NCI-H1092 treated with DMSO at 0.1 percent for 48 hours (cell line): ENCODE measurements at places on chromosomes 7 and 10.

GRCh38 chr10:35327790-35328403 lies 8.4 kb upstream of the CCNY start:
- DNase-seq: no peak

- DNase-seq: no peak
These were observed 59.3 kb upstream of the APBB1IP start for GRCh38 chr10:26378861-26379294.

DNA sequence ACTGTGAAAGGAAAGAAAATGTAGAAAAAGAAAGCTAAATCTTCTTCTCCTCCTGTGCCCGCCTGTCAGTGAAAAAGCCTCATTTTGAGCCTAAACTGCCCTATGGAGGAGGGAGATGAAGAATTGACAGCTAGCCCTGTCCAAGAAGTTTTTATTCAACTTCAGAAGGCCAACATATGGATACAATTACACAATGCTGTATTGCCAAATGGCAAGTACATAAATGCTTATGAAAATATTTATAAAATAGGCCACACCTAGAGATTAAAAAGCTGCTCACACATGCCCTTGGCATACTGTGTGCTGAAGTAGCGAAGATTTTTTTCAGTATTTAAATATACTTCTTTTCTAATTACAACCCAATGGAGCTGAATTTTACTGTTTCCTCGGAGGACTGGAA lies 65.1 kb upstream of the NEBL start:
- DNase-seq: no peak

DNA sequence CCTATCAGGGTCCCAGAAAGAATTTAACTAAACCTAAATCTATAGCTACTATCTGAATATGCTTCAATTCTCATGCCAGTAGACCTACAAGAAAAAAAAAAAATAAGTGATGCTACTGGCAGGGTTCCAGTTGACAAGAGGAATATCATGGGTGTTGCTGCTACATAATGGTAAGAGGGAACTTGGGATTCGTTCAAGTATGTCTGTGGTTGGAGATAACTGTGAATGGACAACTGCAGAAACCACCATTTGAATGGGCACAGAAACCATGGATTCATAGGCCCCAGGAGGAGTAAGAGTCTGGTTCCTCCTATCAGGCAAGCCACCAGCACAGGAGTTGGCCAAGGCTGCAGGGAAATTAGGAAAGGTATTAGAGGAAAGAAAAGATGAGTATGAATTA lies 287.6 kb upstream of the HGF start:
- DNase-seq: no peak

DNA sequence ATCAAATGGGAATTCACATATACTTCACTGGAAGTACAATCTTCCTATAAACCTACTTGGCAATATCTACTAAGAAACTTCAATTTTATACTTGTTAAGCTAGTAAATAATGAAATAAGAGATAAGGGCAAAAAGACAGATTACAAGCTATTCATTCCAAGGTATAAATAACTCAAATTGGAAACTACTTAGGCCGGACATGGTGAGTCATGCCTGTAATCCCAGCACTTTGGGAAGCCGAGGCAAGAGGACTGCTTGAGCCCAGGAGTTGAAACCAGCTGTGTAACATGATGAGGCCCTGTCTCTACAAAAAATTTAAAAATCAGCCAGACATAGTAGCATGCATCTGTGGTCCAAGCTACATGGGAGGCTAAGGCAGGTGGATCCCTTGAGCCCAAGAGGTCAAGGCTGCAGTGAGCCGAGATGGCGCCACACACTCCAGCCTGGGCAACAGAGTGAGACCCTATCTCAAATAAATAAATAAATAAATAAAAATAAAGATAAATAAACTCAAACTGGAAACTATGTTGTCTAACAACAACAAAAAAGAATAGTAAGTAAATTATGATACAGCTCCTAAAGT lies 37.6 kb downstream of the ARHGAP21 start:
- DNase-seq: no peak

DNA sequence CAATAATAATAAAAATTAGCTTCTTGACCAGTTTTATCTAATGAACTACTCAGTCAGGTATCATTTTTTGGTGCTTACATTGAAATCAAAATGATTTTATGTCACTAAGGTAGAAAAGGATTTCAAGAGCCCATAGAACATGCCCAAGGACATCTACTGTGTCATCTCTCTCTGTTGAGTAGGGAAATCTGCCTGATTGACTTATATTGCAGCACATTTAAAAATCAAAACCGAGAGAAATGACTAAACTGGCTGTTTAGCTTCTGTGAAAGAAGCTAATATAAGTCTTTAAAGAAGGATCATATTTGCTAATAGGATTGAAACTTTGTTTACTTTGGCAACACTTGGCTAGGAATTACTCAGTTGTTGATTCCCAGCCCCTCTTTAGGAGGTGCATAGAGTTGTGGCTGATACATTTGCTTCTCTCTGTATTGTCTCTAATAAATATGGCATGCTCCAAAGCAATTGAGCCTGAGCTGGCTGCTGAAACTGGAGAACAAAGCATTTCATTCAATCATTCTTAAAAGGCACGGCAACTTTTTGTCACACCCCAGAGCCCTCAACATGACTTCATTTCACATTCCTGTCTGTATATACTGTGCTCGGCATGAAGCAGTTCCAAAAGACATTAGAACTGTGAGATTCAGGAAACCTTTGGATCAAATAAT lies 1096.9 kb upstream of the POT1 start:
- peak; percentile 16 for DNase-seq

DNA sequence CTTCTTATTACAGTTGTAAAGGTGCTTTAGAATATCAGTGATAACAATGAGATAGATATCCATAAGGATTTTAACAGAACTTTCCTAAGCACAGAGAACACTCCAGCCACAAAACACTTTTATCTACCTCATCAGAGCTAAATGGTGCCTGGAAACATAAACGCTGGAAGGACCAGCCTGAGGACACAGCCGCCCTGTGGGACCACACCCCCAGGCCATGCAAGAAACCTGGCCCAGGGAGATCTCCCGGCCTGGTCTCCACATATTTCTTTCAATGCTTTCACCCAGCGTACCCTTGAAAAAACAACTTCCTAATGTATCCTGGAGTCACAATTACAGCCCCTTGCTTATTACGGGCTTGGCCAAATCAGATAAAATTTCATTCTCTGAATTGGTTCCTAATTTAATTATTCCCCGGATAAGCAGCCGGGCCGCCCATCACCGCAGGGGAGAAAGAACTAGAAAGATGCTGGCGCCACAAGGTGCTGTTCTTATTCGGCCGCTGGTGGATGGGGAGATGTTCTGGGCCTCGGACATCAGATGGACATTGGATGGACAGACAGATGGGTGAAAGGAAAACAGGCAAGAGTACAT lies 11.8 kb downstream of the CHST15 start:
- DNase-seq: no peak

GRCh38 chr7:138186951-138187351 lies 110.7 kb downstream of the AKR1D1 start:
- no peak for DNase-seq

- DNase-seq: no peak
These were observed 106.5 kb downstream of the TCF7L2 start for GRCh38 chr10:113056441-113057021.

GRCh38 chr10:132448248-132448731 lies 51.3 kb downstream of the PWWP2B start:
- DNase-seq: no peak

DNA sequence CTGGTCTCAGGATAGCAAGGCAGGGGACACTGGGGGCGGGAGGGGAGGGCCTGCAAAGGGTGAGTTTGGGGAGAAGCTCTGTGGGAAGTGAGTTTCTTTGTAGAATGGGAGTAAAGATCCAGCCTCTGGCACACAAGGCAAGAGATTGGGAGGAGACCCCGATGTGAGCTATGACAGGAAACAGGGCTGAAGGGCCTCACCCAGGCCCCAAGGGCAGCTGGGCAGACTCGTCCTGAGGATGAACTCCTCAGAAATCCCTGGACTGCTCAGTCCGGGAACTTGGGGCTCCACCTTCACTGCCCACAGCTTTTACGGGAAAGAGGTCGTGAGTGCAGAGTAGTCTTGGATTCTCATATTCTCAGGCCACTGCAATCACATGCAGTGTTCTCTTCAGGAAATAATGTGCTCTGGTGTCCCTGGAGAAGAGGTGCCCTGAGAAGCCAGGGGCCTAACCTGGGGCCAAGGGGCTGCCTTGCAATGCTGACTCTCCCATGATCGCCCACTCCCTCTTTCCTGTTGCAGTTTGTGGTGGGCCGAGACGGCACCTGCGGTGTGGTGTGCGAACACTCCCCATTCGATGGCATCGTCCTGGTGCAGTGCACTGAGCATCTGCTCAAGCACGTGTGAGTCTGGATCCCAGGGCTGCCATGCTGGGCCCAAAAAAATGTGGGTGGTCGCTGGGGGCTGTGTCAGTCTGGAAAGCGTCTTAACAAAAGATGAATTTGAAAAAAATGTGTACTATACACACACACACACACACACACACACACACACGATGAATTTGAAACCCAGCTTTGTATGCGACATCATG lies 31.3 kb upstream of the C10orf53 start:
- no peak for DNase-seq

GRCh38 chr10:14761372-14761771 lies 13.3 kb downstream of the FAM107B start:
- no peak for DNase-seq

DNA sequence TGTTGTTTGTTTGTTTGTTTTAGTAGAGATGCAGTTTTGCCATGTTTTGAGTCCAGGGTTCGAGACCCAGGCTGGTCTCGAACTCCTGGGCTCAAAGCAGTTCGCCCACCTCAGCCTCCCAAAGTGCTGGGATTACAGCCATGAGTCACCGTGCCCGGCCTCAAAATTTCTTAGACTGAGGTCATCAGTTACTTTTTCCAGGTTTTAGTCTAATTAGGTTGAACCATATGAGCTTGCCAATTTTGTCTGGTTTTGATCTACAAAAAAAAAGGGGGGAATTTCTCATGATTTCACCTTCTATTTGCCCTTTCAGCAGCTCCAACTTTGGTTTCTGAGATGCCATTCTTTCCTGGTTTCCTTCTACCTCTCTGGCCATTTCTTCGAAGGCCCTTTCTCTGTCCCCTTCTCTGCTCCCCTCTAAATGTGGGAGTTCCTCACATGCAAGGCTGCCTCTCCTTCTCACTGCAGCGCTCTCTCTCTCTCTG lies 5.5 kb downstream of the CUEDC2 start:
- DNase-seq: no peak

GRCh38 chr10:94626476-94626875 lies 57.1 kb upstream of the CYP2C18 start:
- DNase-seq: no peak

- peak; percentile 11 for DNase-seq
These were observed 8.0 kb downstream of the RSU1 start for GRCh38 chr10:16809074-16809718.

DNA sequence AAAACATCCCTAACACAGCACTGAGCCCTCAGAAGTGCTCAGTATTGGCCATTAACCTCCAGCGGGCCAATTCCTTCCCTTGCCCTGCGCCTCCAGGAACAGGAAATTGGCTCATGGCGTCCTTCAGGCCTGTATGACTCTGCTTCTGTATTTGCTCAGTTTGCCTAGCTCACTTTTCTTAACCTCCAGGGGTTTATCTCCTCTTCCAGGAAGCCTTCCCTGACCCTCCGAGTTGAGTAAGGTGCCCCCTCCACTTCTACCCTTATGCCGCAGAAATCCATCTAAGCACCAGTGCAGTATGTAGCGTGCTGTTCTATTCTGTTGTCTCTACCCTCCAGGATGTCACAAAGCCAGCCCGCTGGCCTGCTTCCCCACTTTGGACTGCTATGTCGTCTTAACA lies 1.1 kb upstream of the SFXN4 start:
- DNase-seq: no peak

GRCh38 chr7:40808378-40808942 lies 673.7 kb downstream of the SUGCT start:
- no peak for DNase-seq

DNA sequence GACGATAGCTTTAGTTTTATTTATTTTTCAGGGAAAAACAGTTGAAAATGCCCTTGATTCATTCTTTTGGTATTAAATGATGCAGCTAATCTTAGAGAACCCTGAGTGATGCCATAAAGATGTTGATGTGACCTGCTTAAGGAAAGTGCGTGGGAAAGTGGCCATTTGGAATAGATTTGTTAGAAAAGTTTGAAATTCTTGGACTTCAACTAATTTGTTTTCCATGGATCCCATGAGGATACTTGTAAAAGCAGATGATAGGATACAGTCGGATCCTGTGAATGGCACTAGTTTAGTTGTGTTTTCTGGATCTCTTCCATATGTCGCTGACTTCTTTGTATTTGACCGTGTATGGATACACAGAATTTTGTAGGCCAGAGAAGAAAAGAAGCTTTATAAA lies 69.0 kb downstream of the SEPTIN7 start:
- no peak for DNase-seq

DNA sequence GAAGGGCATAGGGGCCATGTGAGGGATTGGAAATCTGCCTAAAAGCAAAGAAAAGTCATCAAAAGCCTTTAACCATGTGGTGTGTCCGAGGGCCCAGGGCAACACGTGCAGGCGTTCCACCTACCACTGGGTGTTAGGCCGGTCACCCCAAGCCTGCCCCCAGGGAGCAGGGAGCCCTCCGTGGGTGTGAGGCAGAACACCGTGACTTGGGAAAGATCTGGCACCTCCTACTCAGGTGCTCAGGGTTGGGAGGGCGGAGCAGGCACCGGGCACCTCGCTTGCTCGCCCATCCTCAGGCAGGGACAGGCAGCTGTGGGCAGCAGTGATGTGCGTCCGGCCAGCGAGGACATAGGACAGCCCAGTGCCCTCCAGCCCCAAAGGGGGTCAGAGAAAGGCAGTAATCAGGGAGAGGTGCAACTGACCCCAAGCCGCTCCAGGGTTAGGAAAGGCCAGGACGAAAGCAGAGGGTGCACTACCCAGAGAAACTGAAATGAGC lies 80.7 kb upstream of the CHST15 start:
- DNase-seq: no peak

DNA sequence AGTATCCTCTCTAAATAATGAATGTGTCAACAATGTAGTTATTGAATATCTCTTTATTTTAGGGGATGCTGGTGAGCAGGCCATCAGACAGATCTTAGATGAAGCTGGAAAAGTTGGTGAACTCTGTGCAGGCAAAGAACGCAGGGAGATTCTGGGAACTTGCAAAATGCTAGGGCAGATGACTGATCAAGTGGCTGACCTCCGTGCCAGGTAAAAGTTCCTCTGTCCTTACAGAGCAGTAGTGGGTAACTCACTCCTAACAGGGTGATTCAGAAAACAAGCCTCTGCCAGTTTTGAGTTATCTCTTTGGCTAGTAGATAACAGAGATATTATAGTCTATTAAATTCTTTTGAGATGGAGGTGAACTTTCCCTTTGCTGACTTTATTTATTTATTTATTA lies 67.3 kb downstream of the AP3M1 start:
- no peak for DNase-seq

- DNase-seq: no peak
These were observed 234.0 kb downstream of the BICC1 start for GRCh38 chr10:58746474-58747185.
